ENCODE measurements at places on chromosomes 7 and 10.

GRCh38 chr7:114658216-114658615 lies 243.6 kb downstream of the FOXP2 start:
- no peak for DNase-seq

- DNase-seq: no peak
Observed at GRCh38 chr7:86958380-86958779, 101.1 kb downstream of the ELAPOR2 start.

- DNase-seq: no peak
Observed at GRCh38 chr7:5779141-5779540, 2.3 kb downstream of the RNF216 start.

GRCh38 chr10:75043256-75044131 lies 68.0 kb upstream of the SAMD8 start:
- peak; percentile 16 for DNase-seq

GRCh38 chr10:30758338-30758737 lies 128.8 kb upstream of the LYZL2 start:
- no peak for DNase-seq

GRCh38 chr10:72883861-72884260 lies 9.7 kb upstream of the OIT3 start:
- DNase-seq: no peak

- DNase-seq: no peak
Observed at GRCh38 chr10:29501692-29502091, 133.1 kb downstream of the SVIL start.

GRCh38 chr10:88106366-88106765 lies 242.9 kb downstream of the PTEN start:
- no peak for DNase-seq

DNA sequence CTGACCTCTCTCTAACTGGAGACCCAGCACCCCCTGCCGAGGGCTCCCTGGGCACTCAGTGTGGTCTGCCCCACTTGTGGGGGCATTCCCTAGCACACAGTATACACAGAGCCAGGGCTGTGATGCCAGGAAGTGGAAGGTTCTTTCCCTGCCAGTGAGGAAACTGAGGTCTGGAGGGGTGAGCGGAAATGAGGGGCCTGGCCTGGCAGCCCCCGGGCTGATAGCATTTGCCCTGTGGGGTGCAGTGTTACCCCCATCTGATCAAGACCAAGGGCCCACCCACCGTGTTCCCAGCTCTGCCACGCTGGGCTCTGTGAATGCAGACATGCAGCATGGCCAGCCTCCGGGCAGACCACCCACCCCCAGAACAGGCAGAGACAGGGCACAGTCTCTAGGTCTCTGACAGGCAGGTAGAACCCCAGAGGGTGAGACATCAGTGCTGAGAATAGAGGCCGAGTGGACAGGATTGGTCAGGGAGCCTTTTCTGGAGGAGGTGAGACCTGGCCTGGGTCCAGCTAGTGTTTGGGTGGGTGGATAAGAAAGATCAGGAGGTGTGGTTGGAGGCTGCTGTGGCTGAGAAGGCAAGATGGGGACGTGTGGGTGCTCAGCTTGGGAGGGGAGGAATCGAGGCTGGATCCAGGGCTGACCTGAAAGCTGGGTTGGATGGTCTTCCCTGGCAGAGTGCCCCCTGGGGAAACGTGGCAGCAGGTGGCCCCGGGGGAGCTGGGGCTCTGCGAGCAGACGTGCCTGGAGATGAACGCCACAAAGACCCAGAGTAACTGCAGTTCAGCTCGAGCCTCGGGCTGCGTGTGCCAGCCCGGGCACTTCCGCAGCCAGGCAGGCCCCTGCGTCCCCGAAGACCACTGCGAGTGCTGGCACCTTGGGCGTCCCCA lies 10.8 kb upstream of the ZNF862 start:
- no peak for DNase-seq

GRCh38 chr7:78099715-78100394 lies 301.3 kb downstream of the PHTF2 start:
- DNase-seq: no peak

GRCh38 chr10:71613877-71614276 lies 105.7 kb downstream of the C10orf105 start:
- no peak for DNase-seq

DNA sequence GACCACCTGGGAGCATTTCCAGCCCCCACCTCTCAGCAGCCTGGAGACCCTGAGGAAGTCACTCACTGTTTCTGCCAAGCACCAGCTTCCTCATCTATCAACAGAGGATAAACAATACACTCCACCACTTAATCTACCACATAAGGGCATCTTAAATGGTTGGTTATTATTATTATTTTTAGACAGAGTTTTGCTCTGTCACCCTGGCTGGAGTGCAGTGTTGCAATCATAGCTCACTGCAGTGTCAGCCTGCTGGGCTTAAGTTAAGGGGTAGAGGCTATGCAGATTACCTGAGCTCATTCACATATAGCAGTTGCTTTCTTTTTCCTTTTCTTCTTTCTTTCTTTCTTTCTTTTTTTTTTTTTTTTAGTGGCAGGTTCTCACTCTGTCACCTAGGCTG lies 59.5 kb upstream of the ELN start:
- no peak for DNase-seq

GRCh38 chr7:136150311-136150710 lies 173.2 kb upstream of the MTPN start:
- no peak for DNase-seq

- DNase-seq: no peak
Observed at GRCh38 chr7:128078309-128078708, 47.1 kb upstream of the LRRC4 start.

- DNase-seq: no peak
Observed at GRCh38 chr10:120597902-120598301, 140.9 kb downstream of the PLPP4 start.

DNA sequence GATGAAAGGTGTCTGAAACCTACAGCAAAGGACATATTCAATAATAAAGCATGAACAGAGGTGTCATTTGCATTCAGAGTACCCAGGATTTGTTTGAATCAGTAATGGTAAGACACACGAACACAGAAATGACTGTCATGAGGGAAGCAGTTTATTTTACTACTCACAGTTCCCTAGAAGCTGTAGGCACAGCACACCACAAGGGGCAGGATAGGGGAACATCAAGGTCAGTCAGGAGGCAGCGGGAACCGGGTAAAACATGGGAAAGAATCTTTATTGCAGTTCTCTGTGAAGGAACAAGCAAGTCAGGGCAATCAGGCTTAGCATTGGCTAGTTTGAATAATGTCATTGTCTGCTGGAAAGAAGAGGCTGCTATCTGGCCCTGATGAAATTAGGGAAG lies 70.2 kb upstream of the PDSS1 start:
- no peak for DNase-seq

DNA sequence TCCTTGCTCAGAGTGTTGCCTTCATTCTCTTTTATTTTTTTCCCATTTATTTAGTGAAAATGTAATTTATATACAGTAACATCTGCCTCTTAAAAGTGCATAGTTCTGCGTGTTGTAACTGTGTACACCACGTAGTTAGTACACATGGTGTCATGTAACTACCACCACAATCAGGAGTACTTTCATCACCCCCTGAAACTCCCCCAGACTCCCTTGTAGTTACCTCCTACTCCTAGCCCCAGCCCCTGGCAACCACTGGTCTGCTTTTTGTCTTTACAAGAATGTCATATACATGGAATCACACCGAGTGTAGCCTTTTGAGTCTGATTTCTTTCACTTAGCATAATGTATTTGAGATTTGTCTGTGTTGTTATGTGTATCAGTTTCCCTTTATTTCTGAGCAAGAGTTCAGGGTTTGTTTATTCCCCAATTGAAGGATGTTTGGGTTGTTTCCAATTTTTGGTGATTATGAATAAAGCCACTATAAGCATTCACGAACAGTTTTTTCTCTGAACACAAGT lies 50.6 kb downstream of the GRK5 start:
- DNase-seq: no peak

- no peak for DNase-seq
Observed at GRCh38 chr10:123965973-123966895, 74.6 kb upstream of the CPXM2 start.

- DNase-seq: no peak
Observed at GRCh38 chr10:105473170-105473569, 832.1 kb downstream of the SORCS3 start.

GRCh38 chr10:26215935-26216584 lies 514 bp upstream of the GAD2 start:
- no peak for DNase-seq

GRCh38 chr7:16494955-16495719 lies 29.6 kb upstream of the SOSTDC1 start:
- no peak for DNase-seq

DNA sequence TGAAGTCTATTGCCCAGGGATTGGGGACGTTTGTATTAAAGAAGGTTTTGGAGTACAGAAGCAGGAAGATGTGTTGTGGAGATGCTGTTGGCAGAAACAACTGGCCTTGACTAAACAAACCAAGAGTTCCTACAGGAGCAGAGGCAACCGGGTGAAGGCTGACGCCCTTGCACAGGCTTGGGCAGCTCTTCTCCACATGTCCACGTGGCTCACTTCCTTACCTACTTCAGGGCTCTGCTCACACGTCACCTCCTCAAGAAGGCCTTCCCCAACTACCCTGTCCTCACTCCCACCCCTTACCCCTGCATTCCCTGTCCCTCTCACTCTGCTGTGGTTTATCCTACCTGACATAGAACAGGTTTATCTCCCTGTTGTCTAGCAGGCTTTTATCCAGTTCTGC lies 59.9 kb upstream of the JAZF1 start:
- no peak for DNase-seq

GRCh38 chr10:89975071-89975470 lies 273.7 kb downstream of the KIF20B start:
- no peak for DNase-seq

DNA sequence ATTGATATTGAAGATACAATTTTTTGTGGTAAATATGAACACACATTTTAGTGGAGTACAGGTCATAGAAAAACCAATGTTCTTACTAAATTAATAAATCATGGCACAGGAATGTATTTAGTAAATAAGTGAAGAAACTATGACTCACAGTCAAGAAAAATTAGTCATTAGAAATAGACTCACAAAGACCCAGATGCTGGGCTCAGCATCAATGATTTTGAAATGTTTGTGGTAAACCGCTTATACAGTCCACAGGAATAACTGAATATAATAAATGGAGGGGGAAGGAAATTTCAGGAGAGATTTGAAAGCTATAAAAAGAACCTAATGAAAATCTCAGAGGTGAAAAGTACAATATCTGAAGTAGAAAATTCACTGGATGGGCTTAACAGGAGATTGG lies 138.3 kb upstream of the ADCY1 start:
- DNase-seq: no peak

DNA sequence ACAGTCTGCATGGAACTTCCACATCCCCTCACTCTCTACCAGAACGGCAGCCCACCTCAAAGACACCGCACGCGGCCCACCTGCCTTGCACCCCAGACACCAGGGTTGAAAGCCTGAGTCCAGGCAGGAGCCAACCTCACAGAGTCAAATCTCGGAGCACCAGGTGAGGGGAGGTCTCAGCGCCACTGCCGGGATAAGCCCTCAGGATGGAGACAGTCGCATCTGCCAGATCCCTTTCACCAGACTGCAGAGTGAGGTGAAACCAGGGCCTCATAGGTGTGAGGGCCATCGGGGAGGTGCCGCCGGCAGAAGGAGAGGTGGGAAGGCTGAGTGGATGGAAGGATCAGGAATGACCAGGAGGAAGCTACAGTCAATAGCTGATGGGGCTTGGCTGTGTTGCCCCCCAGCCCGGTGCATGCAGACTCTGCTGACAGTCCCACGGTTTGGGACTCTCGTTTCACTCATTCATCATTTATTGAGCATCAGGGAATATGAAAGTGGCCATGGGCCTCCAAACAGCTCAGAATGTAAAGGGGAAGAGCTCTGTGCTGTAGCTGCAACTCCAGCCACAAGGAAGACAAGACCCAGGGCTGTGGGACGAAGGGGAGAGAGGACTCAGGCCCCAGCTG lies 315.0 kb downstream of the PTPRN2 start:
- no peak for DNase-seq

DNA sequence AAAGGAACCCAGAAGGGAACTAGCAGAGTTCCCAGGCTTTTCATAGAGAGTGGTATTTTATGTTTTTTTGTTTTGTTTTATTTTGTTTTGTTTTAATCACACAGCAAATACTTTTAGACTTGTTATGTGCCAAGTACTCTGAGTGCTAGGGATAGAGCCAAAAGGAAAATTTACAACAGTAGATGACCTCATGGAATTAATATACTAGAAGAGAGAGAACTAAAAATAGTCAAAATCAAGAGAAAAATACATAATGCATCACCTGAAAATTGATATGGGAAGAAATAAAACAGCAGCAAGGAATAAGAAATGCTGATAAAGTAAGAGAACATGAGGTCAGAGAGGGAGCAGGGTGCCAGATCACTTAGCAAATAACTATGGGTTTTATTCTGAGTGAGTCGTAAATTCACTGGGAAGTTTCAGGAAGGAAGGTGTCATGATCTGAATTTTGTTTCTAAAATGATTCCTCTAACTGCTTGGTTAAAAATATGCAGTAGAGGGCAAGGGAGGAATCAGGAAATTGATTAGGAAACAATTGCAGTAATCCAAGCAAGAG lies 351.0 kb downstream of the ANKRD7 start:
- no peak for DNase-seq

DNA sequence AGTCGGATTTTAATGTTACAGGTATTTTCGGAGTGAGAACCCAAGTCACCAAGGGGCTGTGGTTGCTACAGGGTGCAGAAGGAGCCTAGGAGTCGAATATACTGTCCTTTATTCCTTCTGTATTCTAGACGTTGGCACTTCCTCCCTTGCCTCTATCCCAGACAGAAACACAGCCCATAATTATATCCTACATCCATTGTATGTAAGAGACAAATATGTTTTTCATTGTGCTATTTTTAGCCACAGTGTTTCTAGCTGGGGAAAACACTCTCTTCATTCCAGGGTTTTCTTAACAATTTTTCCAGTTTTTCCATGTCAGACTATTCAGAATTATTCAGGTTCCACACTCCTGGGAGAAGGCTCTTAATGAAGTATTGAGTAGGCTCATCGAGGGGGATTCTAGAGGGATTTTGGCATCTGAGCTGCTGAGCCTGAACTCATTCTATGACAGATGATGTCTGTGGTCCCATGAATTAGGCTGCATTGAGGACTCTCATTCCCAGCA lies 32.6 kb downstream of the KIAA1217 start:
- DNase-seq: no peak

DNA sequence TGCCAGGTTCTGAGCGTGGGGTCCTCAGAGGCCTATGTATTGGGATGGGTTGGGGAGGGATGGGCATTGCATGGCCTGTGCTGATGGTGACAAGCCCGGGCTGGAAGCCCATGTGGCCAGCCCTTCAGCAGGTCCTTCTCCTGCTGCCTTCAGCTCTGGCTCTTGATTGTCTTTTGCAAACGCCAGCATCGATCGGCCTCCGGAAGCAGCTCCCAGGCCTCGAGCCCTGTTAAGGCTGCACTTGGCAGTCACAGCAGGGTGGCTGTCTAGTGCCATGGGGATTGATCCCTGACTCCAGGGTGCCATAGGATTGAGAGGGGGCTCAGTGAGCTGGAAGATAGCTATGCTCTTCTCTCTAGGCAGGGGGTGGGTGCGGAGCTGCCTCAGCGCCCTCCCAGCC lies 51.4 kb downstream of the CDH23 start:
- no peak for DNase-seq

DNA sequence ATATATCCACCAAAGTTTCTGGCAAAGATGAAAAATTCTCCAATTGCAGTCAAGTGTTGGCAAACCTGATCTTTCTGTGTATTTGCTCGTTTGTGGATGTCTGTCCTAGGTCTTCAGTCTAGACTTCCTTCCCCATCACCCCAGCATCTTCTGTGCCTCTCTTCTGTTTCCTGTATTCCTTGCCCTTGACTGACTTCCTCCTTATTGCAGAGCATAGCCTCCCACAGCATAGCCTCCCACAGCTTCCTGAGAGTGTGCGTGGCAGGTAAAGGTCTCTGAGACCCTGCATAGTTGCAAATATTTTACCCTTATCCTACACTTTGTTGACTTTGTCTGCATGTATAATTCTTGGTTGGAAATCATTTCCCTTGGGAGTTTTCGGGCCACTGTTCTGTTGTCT lies 18.4 kb downstream of the SLC18A2 start:
- DNase-seq: no peak
